ENCODE measurements at places on chromosomes 11 and 22. TPM values are rescaled to one million over a fixed set of nuclear protein-coding genes. Genes with fewer than 3 reads are reported as not detected.

GRCh38 chr11:115201111-115201792, 303.0 kb downstream of the CADM1 start:
- no peak for DNase-seq

DNA sequence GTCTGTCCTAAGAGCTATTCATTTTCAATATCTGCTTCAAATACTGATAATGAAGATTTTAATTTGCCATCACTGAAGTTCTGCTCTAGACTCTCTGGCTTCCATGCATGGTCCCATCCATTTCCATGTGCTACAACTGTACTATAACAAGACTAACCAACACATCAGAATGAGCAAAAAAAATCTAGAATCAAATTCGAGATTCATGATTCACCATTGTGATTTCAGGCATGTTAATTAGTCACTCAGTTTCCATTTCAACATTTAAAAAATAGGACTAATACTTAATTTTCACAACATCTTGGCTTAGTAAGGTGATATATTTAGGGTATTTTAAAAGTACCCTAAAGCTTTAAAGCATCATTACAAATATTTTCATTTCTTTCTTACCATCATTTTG, 22.8 kb downstream of the PICALM start:
- no peak for DNase-seq

DNA sequence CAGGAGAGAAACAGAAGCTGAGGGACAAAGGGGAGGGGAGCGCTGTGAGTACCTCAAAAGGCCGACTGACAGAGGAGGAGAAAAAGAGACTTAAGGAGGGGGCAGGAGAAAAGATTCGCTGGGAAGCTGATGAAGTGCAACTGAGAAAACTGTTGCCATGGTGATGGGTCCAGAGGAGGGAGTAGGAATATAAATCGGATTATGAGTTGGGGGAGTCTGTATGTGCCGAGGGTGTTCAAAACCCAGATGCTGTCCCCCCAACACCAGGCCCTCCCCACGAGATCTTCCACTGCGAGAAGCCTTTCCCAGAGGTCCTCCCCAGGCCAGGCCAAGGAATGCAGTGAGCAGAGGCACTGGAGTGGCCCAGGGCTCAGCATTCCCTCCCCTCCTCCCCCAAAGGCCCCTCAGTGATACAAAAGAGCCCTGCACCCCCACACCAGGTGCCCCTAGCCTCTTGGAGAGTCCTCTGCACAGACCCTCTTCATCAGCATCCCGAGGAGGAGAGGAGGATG, 13.7 kb upstream of the BCL9L start:
- no peak for DNase-seq

DNA sequence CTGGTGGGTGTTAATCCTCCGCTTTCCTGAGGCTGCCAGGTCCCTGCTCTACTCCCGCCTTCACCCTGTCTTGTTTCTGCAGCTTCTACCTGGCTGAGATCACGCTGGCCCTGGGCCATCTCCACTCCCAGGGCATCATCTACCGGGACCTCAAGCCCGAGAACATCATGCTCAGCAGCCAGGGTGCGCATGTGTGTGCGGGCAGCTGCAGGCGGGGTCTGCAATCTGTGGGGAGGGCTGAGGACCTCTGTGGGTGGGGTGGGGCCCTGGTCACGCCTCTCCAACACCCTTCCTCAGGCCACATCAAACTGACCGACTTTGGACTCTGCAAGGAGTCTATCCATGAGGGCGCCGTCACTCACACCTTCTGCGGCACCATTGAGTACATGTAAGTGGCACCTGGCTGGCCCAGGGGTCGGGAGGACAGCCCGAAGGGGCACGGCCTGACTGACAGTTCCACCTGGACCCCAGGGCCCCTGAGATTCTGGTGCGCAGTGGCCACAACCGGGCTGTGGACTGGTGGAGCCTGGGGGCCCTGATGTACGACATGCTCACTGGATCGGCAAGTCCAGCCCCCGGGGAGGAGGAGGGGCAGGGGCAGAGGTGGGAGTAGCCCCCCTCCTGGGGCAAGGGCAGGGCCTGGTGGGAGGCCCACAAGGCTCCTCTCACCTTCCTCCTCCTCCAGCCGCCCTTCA, 4.5 kb downstream of the RPS6KB2 start:
- DNase-seq = no peak

- DNase-seq = no peak
Measured at GRCh38 chr11:111356660-111357048, 22.4 kb downstream of the POU2AF1 start.

- DNase-seq = no peak
Measured at GRCh38 chr22:43114958-43115357, 4.4 kb downstream of the BIK start.

DNA sequence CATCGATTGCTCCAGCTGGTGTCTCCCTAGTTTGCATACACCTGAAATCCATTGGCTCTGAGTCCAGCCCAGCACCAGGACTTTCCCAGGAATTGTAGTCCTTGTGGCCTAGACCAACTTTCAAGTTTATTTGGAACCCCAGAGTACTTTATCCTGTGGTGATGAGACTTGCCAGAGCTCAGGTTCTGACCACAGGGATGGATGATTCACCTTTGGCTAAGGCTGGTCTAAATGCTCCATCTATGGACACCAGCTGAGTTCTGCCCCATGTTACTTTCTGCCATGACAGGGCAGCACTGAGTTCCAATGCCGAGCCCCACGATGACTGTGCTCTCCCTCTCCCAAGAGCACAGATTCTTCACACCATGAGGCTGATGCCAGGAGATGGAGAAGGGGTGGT, 17.3 kb upstream of the INSC start:
- DNase-seq = no peak

DNA sequence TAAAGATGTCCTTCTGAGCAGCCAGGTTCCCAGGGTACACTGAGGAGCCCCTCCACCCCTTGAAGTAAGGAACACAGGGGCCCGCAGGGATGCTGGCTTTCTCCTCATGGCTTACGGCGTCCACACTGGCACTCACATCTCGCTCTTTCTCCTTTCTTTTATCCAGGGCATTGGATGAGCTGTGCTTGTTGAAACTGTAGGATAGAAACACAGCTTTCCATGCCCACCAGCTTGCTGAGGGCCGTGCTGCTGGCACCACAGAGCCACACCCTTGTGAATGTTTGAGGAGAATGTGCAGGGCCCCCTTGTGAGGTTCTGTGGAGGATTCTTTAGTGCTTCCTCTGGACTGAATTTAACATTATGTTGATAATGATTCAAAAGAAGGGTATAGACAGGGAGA, 51.7 kb upstream of the B3GAT1 start:
- DNase-seq = no peak

- DNase-seq = no peak
Measured at GRCh38 chr11:86670911-86671310, 1.5 kb downstream of the ME3 start.

DNA sequence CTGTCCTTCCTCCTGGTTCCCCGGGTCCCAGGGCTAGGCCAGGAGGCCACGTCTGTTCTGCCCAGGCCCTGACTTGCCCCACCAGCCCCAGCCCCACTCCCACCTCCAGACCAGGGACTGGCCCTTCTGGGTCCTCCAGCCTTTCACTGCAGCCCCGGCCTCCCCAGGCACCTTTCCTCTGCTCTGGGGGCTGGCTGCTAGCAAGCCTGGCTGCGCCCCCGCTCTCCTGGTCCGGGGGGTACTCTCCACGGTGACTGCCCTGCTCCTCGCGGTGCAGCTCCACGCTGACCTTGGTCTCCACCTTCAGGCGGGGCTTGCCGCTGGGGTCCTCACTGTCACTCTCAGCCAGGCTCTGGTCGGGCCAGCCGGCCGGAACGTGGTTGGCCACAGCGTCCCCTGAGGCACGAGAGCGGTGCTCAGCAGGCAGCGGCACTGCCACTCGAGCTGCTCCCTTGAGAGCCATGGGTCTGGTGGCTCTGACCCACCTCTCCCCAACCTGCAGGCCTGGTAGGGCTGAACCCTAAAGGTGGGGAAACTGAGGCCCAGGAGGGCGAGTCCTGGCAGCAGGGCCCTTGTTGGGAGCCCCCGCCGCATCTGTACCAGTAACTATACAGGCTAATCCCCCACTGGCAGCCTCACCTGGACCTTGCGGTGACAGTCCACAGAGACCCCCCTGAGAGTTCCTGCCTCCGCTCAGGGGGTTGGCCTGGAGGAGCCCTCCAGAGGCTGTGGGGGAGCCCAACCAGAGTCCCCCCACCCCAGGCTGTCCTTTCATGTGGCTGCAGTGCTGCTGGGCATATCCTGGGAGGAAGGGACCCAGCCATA, 29.0 kb downstream of the TRMU start:
- DNase-seq = no peak

DNA sequence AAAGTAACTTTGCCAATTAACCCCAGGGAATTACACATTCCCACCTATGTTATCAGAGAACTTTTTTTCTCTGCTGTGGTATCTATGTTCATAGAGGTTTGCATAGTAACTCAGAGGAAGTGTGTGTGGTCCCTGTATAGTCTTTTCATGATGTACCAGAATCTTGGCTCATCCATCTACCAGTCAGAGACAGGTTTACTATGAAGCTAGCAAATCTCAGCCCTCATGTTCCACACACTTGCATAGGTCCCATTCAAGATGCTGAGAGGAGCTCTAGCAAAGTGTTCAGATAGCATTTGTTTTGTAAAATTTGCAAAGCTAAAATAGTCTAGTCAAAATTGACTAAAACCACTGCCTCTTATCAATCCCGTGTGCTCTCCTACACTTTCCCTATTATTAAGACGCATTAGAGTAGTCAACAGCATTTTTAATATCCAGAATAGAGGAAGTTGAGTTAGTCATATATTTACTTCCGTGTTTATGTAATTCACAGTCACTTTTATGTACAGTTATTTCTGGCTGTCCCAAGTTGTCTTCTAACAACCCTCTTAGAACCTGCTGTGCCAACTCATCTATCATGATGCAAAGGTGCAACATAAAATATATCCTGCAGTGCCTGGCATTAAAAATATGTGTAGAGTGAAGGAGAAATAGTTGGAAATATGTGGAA, 184.2 kb downstream of the FAM76B start:
- no peak for DNase-seq

DNA sequence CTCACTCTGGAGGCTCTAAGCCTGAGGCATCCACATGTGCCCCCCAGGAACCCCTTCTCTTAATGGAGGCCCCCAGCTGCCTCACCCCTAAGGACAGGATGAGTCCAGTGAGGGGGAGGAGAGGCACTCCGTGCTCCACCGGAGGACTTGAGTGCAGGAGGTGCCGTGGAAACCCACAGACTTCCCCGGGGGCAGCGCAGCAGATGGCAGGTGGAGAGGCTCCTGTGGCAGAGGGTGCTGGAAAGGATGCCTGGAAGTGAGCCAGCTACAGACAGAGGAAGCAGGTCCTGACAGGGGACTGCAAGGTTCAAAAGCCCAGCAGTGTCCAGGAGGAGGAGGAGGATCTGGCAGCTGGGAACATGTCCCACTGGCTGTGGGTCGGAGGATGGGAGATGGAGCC, 1384.0 kb downstream of the TBC1D22A start:
- no peak for DNase-seq

- no peak for DNase-seq
Measured at GRCh38 chr11:61718046-61718531, 34.3 kb upstream of the MYRF start.

DNA sequence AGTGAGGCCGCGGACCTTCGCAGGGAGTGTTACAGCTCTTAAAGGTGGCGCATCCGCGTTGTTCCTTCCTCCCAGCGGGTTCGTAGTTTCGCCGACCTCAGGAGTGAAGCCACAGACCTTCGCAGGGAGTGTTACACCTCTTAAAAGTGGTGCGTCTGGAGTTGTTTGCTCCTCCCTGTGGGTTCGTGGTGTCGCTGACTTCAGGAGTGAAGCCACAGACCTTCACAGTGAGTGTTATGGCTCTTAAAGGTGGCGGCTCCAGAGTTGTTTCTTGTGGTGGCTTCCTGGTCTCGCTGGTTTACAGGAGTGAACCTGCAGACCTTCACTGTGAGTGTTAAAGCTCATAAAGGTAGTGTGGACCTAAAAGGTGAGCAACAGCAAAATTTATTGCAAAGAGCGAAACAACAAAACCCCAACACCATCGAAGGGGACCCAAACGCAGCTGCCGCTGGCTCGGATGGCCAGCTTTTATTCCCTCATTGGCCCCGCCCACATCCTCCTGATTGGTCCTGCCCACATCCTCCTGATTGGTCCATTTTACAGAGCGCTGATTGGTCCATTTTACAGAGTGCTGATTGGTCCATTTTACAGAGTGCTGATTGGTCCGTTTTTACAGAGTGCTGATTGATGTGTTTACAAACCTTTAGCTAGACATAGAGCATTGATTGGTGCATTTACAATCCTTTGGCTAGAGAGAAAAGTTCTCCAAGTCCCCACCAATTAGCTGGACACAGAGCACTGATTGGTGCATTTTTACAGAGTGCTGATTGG, 1.2 kb upstream of the TMEM45B start:
- DNase-seq = peak; percentile 34

DNA sequence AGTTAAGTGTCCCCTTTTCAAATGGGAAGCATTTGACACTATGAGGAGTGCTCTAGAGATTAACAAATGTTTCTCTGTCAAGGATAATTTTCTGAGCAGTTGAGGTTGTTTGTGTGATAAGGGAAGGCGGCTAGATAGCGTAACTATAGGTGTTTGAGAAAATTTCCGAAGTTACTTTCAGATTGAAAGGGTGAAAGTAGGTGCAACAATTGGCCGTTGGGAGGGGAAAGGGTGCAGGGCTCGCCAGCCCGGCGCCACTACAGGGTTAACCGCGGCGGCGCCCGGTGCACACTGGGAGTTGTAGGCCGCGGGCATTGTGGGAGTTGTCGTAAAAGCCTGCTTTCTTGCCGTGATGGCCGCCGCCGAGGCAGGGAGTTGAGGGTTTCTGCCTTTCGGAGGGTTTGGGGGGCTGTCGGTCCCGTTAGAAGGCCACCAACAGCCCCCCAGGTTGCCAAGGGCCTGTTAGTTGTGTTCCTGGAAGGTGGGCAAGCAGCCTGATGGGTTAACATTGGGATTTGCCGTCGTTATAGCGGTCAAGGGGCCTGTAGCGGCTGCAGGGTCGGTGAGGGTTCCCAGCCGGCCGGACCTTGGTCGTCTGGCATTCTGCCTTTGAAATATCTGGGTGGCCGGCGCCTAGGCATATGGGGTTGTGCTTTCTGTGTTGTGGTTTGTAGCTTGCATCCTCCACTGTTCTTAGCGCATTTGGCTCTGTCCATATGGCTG, 36.5 kb upstream of the HSD17B12 start:
- DNase-seq = peak; percentile 86

The SLC7A4 gene
- not detected for total RNA-seq

The SGSM1 gene
- total RNA-seq = 2.9 TPM

The PNPLA3 gene
- total RNA-seq = not detected

The SLN gene
- not detected for total RNA-seq

Data from CD4-positive, CD25-positive, alpha-beta regulatory T cell (primary cell).